ENCODE measurements at places on chromosomes 5 and 9.

GRCh38 chr9:121807823-121808278 lies 156.4 kb downstream of the DAB2IP start:
- DNase-seq, result no peak

GRCh38 chr5:175599210-175599609 lies 58.7 kb upstream of the HRH2 start:
- DNase-seq, result no peak

GRCh38 chr9:137970098-137970497 lies 92.5 kb downstream of the CACNA1B start:
- no peak for DNase-seq

DNA sequence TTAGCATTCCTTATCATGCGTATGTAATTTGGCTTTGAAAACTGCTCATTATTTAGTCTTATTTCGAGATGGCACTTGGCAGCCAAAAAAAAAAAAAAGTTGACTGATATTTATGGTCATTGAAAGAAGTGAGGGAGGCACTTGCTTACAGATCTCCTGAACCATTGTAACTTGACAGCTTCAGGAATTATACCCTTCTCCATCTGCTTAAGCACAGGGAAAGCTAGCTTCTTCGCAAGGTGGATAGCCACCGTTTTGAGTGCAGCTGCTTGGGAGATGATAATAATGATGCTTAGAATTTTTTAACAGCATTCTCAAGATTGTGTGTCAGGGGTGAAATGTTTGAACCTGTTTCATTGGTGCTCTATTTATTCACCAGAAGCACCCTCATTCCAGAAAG lies 116.1 kb downstream of the GIN1 start:
- DNase-seq, result no peak

GRCh38 chr5:171961117-171961516 lies 45.3 kb downstream of the FBXW11 start:
- no peak for DNase-seq

GRCh38 chr9:83281306-83282255 lies 218.6 kb upstream of the RASEF start:
- no peak for DNase-seq

DNA sequence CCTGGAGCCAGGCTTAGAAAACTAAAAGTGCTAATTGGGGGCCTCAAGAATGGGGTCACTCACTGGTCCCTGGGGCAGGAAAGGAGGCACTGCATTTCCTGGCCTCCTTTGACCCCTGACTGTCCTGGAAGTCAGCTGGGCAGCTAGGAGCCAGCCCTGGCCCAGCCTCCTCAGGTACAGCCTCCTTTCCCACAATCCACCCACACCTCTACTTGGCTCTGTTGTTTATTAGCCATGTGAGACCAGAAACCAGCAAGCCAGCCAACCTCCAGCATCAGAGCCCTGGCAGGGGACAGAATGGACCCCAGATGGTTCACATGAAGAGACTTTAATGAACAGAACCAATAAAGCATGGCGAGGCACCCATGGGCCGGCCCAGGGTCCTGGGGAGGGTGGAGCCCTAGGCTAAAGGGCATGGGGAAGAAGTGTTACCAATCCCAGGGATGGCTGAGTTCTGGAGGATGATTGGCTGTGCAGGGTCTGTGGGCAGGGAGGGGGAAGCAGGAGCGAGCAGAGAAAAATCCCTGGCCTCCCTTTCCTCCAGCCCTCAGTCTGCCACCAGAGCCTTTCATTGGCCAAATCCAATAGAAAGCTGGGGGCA lies 55.3 kb upstream of the ANGPTL2 start:
- no peak for DNase-seq

DNA sequence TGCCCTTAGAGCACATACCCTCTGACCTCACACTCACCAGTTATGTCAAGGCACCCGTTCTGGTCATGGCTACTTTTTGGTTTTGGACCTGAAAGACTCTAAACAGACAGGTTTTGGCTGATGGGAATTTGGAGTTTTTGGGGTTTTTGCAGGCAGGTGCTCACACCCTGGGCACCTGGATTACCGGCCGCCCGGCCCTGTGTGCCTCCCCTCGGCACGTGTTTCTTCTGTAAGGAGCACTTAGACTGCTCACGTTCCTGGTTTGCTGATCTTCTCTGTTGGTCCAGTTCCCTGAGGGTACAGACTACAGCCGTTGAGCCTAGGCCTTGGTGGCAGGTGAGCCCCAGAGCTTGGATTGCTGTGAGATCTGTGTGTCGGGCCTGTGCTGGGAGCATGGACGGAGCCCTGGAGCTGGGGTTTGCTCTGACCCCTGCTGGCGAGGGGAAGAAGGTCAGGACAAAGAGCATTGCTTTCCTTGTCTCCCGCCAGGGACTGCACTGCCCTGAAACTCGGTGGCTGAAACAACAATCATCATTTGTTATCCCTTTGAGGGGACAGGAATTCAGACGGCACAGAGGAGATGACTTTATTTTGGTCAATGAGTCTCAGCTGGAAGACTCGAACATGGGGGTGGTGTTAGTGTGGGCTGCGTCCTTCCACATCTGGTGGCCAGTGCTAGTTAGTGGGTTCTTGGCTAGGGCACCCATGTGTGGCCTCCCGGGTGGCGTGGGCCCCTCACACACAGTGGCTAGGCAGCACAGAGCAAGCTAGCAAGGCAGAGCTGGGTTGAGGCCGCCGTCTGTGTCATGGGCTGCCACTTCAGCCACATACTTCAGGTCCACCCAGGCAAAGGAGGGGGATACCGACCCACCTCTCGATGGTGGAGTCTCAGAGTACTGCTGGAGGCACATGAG lies 76.4 kb downstream of the EHMT1 start:
- no peak for DNase-seq

GRCh38 chr5:65817931-65818330 lies 95.9 kb downstream of the NLN start:
- DNase-seq, result no peak

DNA sequence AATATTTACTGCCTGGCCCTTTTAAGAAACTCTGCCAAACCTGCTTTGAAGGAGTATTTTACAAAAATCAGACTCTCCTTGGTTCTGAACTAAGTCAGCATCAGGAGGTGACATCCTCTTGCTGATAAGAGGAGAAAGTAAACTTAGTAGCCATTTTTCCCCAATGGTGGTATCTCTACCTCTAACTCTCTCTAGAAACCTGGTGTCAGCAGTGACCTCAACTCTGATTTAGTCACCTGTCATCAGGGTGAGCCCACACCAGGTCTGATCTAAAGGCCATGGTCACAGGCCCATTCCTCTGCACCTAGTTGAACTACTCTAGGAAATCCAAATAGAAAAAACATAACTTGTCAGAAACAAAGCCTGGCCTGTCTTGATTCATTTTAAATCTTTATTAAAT lies 4.2 kb downstream of the CARNMT1 start:
- no peak for DNase-seq

DNA sequence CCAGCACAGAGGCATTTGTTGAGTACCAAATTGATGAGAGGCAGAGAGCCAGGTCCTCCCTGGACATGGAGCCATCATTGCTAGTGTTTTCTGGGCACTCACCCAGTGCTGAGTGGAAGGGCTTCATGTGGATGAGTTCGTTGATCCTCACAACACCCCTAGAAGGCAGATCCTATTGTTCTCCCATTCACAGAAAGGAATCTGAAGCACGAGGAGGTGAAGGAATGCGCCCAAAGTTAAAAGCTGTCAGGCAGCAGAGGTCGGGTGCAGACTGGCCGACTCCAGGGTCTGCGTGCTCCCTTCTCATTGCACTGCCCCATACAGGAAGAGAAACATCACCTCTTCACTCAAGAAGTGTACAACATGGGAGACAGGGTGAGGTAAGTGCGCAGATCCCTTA lies 153.5 kb upstream of the TNPO1 start:
- DNase-seq, result no peak

GRCh38 chr5:133145436-133146170 lies 93.8 kb downstream of the HSPA4 start:
- no peak for DNase-seq

DNA sequence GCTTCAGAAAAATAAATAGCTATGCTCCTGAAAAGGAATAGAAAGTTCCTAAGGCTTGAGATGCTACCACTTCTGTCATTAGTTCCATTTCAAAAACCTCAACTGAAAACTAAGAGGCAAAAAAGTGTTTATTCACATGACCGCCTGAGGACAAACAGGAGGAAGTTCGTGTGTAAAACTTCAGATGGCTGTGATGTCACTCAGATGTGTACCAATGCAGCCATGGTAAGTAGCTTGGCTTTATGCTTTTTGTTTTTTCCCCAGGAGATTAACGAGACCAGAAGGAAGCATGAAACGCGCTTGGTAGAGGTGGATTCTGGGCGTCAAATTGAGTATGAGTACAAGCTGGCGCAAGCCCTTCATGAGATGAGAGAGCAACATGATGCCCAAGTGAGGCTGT lies 33.0 kb downstream of the LMNB1 start:
- no peak for DNase-seq

GRCh38 chr5:16679863-16680262 lies 63.1 kb upstream of the RETREG1 start:
- DNase-seq, result no peak

- DNase-seq, result no peak
Observed at GRCh38 chr9:3478549-3478953, 47.2 kb downstream of the RFX3 start.

DNA sequence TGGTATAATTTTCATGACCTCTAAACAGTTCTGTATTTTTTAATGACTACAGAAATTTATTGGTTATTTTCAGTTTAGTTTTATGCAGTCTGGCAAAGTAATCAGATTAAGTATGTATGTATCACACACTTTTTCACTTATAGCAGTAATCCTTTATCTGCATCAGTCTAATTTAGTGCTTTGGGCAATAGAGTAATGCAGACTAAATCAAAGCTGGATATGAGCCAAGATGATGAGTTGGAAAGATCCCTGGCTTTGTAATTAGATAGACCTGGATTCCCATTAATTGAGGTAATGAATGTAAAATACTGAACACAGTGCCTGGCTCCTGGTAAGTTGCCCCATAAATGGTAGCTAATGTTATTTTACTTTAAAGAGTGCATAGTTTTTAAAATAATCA lies 215.4 kb upstream of the TLX3 start:
- DNase-seq, result no peak

- no peak for DNase-seq
Observed at GRCh38 chr5:138952962-138953361, 77.8 kb upstream of the LRRTM2 start.

DNA sequence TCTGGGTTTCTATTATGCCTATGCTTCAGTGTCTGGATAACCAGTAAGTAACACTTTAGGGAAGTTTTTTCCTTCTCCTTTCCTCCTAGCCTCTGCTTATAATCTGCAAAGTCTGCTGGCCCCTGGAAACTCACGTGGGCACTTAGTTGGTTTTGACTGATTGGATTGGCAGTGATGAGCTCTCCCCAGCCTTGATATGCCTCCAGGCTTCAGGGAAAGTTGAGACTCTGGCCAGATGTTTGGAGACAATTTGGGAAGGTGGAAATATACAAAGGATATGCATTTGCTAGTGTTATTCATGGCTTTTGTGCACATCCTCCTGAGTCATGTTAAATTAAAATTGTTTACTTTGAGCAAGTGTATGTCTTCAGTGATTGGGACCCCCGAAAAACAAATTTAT lies 160.2 kb upstream of the IL12B start:
- DNase-seq, result no peak

- DNase-seq, result no peak
Observed at GRCh38 chr5:128579093-128579492, 41.0 kb upstream of the FBN2 start.

GRCh38 chr5:111367115-111367514 lies 142.9 kb downstream of the CAMK4 start:
- no peak for DNase-seq

DNA sequence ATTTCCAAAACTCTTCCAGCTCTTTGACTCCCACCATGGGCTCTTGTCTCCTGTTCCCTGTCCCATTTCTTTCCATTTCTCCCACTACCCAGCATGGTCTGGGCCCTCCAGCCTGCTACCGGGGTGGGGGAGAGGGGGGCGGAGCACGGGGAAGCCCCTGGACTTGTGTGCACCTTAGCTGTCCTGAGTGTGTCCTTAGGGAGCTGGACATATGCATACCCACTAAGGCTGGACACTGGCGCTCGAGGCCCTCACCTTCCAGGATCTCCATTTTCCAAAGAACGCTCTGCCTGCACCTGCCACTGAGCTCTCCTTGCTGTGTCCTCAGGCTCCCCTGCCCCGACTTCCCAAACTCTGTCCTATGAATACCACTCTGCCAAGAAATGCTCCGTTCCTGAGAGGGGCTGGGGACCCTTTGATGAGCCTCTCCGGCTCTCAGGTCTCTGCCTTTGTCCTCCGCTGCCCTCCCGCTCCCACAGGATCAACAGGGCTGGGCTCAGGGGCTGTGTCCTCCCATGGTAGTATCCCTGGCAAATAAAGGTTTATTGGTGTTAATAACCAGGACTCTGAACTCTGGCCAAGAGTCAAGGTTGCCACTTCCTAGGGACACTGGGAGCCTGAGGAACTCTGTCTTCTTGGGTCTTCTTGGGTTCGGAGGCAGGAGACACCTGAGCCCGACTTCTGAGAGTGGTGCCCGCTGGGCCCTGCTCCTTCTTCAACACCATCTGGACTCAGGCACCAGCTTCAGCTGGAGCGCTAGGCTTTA lies 831 bp upstream of the SHROOM1 start:
- DNase-seq, result no peak

GRCh38 chr5:83157163-83157562 lies 79.8 kb downstream of the XRCC4 start:
- no peak for DNase-seq

DNA sequence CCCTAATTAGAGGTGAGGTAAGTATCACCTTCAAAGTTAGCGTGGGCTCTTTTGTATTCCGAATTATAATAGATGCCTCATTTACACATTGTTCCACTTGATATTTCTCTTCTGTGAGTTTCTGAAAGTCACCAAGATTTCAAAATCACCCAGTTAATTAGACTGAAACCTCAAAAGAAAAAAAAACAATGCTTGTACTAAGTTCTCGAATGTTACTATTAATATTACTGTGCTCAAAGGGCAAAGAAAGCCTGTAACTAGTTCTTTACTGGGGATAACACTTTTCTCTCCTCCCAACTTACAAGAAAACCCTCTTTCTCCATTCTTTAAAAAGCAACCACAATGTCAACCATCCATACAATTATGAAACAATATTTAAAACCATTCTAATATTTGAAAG lies 98.5 kb downstream of the STRBP start:
- DNase-seq, result no peak

- DNase-seq, result no peak
Observed at GRCh38 chr5:106906199-106906598, 764.5 kb downstream of the EFNA5 start.

DNA sequence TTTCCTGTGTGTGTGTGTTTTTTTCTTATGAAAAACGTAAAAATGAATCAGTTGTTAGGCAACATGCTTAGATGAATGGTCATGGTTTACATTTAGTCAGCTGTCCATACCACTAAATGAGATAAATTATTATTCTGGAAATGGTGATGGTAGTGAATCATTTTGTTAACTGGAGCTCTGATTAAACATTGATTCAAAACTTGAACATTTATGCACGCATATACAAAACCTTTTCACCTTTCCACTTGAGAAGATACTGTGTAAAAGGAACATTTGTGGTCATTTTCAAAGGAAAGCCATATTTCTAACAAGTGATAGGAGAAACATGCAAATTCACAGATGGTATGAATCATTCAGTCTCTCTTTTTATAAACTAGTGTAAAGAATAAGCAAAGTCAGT lies 162.0 kb downstream of the SLC25A46 start:
- no peak for DNase-seq

Data from stimulated activated CD8-positive, alpha-beta memory T cell treated with anti-CD3 and anti-CD28 coated beads, Interleukin-12 subunit alpha, Interleukin-12 subunit beta, amount 100 ng/mL, for 1 hour (primary cell).